B cell (primary cell): ENCODE measurements at places on chromosomes 4 and X.
A peak's percentile ranks its signal among the peaks of the same experiment; 100 is the strongest.

- no peak for DNase-seq
Observed at GRCh38 chr4:37531151-37531550, 155.0 kb downstream of the RELL1 start.

DNA sequence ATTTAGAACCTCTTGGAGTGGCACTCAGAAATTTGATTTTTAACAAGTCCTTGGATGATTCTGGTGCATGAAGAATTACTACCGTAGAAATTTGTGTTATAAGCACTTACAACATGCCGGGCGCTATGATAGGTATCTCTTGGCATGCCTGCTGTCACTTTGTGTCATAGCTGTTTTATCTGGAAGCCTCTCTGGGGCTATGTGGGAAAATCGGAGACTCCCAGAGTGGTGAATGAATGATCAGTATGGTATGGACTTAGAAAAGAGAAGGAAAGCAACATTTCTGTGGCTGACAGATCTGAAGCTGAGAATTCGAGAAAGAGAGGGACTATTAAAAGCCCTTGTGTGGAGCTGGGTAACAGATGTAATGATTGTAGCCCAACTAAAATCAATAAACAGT is 177.4 kb upstream of the MAMLD1 start:
- no peak for DNase-seq

- DNase-seq, result no peak
Observed at GRCh38 chr4:46648088-46648744, 258.3 kb upstream of the GABRA2 start.

- no peak for DNase-seq
Observed at GRCh38 chrX:71067089-71067488, 1.0 kb downstream of the SNX12 start.

- no peak for DNase-seq
Observed at GRCh38 chr4:88771883-88772450, 74.3 kb upstream of the NAP1L5 start.

DNA sequence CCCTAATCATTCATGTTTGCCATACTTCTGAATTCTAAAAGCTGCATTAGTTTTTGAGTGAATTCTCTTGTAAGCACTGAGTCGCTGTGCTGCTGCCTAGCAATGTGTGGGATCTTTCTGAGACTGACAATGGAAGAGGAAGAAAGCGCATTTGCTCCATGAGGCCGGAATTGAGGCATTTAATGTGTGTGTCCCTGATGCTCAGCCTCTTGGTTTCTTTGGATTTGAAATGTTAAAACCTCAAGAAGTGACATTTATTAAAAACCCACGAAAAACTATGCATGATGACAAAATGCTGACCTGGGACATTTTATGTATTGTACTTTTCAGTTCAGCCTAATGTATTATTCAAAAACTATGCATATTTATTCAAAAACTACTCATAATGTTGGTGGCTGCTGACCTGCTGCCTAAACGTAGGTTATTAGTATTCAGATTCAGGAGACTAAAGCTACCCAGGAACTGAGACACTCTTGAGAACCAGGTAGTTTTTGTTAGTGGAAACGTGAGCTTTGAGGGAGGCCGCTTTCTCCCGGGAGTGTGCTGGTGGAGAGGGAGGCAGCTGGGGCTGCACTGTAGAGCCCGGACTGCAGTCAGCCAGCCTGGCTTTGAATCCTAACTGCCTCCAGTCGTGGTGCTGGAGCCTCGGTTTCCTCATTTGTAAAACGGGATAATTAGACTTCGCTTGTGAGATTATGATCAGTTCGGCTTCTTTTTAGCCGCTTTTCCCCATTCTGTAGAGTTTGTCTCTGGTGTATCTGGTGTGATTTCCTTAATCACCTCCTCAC is 11.3 kb downstream of the RGS12 start:
- no peak for DNase-seq

DNA sequence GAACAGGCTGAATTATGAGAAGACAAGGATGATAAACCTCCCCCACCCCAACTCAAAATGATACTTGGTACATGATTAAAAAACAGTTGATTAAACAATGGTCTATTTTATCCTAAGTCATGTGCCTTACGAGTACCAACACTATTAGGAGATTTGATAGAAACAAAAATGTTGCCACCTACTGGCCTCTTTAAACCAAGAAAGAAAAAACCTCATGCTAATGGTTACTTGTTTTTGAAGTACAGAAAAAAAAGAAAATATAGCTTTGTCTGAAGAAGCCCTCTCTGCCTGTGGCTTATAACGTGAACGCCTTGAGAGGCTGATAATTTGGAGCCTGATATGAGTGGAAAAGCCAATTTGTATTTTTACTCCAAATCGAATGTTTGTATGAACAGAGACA is 538.2 kb downstream of the DMD start:
- DNase-seq, result peak; percentile 3

DNA sequence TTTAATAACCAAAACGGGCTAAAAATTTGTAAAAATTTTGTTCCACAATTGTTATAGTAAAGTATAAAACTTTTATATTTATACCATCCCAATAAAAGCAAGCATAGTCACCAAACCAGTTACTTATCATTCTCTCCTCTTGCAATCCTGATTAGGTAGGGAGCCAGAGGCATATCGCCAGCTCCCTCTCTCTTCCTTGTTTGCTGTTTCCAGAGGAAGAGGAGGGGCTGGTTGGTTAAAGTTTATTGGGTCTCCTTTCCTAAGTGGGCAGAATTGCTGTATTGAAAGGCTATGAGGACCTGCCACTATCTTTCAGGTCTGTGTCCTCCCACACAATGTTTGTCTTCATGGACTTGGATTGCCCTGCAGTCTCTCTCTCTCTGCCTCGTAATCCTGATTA is 29.6 kb upstream of the BBS12 start:
- no peak for DNase-seq

GRCh38 chr4:174714393-174715211 is 114.4 kb downstream of the GLRA3 start:
- DNase-seq, result peak; percentile 5

DNA sequence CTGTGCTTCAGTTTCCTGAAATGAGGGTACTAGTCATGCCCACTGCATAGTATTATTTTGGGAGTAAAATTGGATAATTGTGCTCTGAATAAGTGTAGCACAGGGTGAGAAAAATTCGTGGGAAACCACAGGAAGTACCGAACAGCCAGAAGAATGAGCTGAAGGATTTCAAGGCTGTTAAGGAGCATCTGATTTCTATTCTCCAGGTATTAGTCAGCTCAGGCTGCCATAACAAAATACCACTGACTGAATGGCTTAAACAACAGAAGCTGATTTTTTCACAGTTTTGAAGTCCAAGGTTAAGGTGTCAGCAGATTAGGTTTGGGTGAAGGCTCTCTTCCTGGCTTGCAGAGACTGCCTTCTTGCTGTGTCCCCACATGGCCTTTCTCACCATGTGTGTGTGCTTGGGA is 41.9 kb downstream of the WWC2 start:
- no peak for DNase-seq

GRCh38 chr4:56077676-56078075 is 128.9 kb downstream of the CEP135 start:
- DNase-seq, result no peak

DNA sequence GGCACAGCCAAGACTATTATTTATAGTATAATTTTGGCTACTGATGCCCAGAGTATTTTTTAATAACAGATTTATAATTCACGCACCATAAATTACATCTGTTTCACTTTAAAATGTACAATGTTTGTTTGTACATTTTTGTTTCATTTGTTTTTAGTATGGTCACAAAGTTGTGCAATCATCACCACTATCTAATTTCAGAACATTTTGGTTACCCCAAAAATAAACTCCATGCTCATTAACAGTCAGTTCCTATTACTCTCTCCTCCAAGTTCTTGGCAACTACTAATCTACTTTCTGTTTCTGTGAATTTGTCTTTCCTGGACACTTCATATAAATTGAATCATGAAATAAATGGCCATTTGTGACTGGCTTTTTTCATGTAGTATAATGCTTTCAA is 176.7 kb downstream of the SH3BGRL start:
- DNase-seq, result no peak

GRCh38 chr4:37648084-37648817 is 37.9 kb downstream of the RELL1 start:
- DNase-seq, result no peak

GRCh38 chr4:6372649-6373525 is 99.5 kb downstream of the PPP2R2C start:
- DNase-seq, result peak; percentile 28

GRCh38 chrX:81390237-81390636 is 188.3 kb downstream of the SH3BGRL start:
- no peak for DNase-seq

- DNase-seq, result no peak
Observed at GRCh38 chrX:8913655-8914409, 112.6 kb upstream of the FAM9A start.

GRCh38 chr4:10120943-10121567 is 4.5 kb upstream of the WDR1 start:
- DNase-seq, result no peak

- no peak for DNase-seq
Observed at GRCh38 chr4:3226467-3226866, 22.5 kb upstream of the MSANTD1 start.

DNA sequence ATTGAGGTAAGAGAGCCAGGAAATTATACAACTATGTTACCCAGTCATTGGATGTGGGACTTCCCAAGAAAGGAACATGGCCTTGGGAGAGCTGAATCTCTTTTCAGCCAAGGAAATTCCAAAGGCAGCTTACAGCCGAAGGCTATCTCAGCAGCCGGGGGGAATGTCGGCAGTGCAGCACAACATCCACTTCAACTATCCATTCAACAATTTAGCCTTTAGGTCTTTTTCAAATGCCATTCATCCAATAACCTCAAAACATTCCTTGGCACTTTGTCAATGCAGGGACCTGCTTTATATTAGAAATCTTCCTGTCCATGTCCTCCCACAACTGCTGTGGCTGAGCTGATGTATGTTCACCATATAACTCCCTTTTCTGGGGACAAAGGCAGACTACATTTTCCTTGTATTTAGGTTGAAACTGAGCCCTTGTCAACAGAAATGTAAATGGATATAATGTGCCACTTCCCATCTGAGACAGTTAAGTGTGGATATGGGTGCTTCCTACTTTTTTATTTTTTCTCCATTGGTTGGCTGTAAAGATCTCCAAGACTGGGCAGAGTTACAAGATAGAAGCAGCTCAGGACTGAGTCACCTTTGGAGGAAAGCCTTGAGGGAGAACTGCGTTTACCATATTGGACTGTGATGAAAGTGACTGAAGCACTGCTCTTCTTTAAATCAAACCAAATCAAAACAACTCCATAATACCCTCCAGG is 94.8 kb downstream of the GPRIN3 start:
- DNase-seq, result no peak

DNA sequence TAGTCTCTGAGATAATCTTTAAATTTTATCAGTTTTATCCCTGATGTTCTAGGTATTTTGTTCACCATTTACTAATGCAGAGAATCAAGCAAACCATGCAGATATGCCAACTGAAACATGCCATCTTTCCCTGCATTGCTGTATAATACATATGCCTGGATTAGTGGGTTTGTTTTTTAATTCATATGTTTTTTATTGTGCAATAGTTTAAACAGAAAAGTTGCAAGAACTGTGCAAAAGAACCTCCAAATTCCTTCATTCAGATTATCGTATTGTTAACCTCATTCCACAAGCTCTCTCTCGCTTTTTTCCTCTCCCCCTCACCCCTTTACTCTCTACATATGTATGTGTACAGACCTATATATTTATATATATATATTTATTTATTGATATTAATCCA is 244.6 kb downstream of the NKX6-1 start:
- no peak for DNase-seq

DNA sequence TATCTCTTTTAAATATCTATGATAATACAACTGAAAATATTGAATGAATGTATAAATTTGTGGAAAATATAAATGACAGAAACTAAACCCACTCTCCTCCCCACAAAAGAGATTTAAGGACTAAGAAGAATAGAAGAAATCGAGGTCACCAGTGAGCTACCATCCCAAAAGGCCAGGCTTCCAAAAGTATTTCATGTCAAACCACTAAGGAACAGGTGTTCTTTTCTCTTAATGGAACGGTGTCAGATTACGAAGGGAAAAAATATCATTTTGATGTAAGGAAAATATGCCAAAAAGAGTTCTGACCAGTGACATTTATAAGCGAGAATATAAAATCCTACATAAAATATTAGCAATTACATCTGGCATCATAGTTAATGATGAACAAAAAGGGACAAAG is 13.6 kb upstream of the TCEAL4 start:
- no peak for DNase-seq

- no peak for DNase-seq
Observed at GRCh38 chrX:15894724-15895123, 40.1 kb upstream of the AP1S2 start.

- no peak for DNase-seq
Observed at GRCh38 chr4:24328711-24329110, 255.6 kb downstream of the DHX15 start.

GRCh38 chr4:92968556-92968955 is 664.8 kb downstream of the GRID2 start:
- DNase-seq, result no peak

DNA sequence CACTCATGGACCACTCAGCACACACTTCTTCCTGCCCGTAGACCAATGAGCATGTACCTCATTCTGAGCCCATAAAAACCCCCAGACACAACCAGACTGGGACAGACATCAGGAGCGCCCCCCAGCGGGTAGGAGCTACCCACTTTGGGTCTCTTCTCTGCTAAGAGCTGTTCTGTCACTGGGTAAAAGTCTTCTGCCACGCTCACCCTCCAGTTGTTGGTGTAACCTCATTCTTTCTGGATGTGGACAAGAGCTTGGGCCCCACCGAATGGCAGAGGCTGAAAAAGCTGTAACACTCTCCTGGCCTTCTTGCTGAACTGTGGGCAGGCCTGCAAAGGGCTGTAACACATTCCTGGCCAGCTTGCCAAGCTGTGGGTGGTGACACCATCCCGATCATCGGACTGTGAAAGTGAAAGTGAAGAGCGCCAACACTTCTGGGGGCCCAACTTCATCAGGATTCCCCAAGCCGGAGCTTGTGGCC is 137.6 kb downstream of the TECRL start:
- DNase-seq, result no peak

DNA sequence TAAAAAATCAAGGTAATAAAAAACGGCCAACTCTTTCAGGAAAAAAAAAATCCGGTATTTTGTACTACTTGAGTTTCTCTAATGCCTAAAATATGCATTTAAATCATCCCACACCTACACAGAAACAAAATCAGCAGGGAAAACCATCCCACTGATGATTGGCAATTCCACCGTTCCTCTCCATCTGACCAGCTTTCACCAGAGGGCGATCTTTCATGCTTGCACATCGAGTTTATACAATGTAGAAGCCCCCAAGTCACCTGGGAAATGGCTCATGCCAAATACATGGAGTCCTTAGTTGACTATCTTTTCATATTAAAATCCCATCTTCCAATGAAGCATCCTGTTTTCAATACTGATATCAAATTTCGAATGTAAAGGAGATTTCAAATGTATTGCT is 69.2 kb downstream of the PTCHD1 start:
- no peak for DNase-seq

GRCh38 chrX:46180258-46180687 is 364.9 kb downstream of the ZNF674 start:
- DNase-seq, result no peak
